Mesothelial cell of epicardium (in vitro differentiated cells): ENCODE measurements at places on chromosomes 3 and 15.

DNA sequence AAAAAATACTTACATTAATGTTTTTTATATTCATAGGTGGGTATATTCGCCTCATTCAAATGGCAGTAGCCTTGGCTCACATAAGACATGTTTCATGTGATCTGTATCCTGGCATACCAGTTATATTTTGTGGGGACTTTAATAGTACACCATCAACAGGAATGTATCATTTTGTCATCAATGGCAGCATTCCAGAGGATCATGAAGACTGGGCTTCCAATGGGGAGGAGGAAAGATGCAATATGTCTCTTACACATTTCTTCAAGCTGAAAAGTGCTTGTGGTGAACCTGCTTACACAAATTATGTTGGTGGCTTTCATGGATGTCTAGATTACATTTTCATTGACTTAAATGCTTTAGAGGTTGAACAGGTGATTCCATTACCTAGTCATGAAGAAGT, 3.5 kb downstream of the PDE12 start:
- no peak for DNase-seq

DNA sequence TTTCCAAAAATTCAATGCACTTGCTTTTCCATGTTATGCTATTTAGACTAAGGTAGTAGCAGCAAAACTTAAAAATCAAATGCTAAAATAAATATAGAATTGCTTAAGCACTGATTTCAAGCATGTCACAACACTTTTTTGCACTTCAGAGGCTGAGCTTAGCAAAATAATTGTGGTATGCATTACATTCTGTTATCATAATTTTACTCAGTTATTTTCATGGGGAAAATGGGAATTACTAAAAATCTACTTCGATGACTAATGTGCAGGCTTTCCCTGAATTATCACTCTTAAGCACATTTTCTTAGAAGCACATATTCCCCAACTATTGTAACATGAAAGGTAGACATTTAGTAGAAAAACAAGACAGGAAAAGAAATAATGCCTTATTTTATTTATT, 322.4 kb upstream of the CBLB start:
- no peak for DNase-seq

DNA sequence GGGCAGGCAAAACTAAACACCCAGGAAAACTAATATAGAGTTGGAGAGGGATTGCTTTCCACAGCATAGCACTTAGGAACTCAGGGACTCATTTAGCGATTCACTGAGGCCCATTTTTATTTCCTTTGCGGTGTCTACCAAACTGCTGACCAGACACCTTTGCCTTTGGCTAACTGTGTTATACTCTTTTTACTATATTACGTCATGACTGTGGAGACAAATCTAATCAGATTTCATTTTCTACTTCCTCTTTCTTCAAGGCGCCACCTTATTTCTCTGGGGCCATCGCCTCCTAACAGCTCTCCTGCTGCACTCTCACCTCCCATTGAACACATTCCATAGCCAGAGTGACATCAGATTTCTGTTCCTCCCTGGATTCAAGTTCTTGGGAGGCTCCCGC, 215.7 kb upstream of the WNT5A start:
- no peak for DNase-seq

- DNase-seq = no peak
Measured at GRCh38 chr3:123330441-123330991, 118.4 kb downstream of the ADCY5 start.

GRCh38 chr3:9748031-9748430, 1.7 kb upstream of the OGG1 start:
- no peak for DNase-seq

DNA sequence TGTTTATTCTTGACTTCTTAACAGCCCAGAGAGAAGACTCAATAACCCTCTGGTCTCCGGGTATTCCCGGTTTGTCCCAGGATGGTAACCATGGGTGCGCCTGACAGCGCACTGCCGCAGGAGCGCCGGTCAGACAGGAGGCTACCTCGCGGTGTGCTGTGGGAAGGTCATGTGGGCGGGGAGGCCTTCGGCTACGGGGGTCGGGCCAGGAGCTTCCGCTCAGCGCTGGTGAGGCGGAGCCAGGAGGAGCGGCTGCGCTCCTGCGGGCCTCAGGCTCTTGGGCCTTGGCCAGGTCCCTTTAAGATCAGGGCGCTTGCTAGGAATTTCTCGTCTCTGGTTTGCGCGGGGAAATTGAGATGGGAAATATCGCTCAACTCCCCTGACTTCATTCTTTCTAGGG, 182.3 kb upstream of the NDN start:
- DNase-seq = no peak

GRCh38 chr3:106529738-106530137, 660.9 kb upstream of the CBLB start:
- DNase-seq = no peak

DNA sequence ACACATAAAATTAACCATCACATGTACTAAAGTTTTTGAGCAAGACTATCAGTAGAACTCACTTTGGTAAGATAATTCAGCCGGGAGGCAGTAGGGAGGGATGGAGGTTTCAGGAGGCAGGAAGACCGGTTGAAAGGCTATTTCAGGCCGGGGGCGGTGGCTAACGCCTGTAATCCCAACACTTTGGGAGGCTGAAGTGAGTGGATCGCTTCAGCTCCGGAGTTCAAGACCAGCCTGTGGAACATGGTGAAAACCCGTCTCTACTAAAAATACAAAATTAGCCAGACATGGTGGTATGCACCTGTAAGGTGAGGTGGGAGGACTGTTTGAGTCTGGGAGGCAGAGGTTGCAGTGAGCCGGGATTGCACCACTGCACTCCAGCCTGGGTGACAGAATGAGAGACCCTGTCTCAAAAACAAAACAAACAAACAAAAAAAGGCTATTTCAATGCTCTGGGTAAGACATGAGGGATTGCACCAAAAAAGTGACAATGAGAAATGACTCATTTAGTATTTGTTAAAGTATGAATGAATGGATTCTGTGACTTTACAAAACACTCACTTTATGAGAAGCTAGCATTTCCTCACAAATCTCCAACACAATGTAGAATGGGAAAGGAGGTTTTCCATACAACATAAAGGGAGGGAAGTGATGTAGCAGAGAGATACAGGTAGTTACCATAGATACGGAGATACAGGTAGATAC, 43.9 kb downstream of the SH3BP5 start:
- DNase-seq = no peak

GRCh38 chr3:134294302-134295280, 43.9 kb upstream of the RYK start:
- DNase-seq = no peak

DNA sequence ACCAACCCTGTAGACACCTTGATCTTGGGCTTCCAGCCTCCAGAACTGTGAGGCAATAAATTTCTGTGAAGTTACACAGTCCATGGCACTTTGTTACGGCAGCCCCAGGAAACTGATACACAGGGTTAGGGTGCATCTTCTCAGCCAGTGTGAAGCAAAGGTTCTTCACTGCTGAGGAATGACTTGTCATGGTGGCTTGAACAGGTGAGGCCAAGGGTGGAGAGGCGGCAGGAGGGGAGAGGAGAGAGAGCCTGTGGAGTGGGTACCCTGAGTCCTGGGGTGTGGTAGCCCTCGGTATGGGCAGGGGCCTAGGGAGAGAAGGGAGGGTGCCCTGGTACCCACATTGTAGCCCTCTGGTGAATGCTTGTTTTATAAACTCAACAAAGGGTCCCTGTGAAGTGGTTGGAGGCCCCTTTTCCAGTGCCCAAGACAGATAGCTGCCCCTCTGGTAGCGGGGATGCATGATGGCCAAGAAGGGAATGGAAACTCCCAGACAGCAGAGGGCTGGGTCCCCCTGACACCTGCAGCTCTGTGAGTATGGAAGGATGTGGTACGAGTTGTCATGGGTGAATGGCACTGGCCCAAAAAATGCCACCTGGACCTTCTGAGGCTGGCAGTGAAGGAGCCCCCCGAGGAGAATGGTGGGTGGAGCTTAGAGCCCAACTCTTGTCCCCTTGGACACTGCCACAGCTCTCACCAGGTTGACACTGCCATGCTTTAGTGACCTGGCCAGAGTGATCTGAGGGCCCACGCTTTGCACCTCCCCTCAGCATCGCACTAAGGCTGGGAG, 49.6 kb downstream of the SPSB4 start:
- DNase-seq = no peak

DNA sequence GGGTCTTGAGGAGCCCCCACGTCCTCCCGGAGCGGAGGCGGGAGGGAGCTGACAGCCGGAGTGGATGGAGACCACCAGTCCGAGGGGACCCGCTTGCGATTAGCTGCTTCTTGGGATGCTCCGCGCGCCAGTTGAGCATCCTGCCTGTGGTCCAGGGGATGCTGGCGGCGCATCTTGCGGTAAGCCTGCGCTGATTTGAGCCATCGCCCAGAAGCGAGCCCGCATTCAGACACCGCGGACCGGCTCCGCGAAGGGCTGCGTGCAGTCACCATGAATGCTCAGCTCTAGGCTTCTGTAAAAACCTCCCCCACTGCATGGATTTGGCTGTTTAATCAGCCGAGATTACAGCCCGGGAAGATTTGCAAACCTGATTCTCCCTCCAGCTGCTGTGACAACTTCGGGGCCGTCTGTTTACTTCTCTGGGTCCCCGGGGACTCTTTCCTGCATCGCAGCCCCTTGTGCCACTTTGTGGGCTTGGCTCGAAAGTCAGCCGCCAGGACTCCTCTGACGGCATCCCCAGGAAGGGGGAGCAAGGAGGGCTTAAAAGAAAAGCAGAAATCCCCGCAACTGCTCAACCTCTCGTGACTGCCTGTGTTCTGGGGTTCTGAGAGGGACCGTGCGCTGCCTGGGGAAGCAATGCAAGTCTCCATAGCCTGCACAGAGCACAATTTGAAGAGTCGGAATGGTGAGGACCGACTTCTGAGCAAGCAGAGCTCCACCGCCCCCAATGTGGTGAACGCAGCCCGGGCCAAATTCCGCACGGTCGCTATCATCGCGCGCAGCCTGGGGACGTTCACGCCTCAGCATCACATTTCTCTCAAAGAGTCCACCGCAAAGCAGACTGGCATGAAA, 171.1 kb downstream of the KCNAB1 start:
- no peak for DNase-seq

- no peak for DNase-seq
Measured at GRCh38 chr15:70258369-70259027, 160.8 kb upstream of the TLE3 start.

DNA sequence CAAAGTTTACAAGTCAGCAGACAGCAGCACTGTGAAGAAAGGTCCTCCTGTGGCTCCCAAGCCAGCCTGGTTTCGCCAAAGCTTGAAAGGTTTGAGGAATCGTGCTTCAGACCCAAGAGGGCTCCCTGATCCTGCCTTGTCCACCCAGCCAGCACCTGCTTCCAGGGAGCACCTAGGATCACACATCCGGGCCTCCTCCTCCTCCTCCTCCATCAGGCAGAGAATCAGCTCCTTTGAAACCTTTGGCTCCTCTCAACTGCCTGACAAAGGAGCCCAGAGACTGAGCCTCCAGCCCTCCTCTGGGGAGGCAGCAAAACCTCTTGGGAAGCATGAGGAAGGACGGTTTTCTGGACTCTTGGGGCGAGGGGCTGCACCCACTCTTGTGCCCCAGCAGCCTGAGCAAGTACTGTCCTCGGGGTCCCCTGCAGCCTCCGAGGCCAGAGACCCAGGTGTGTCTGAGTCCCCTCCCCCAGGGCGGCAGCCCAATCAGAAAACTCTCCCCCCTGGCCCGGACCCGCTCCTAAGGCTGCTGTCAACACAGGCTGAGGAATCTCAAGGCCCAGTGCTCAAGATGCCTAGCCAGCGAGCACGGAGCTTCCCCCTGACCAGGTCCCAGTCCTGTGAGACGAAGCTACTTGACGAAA, 24.2 kb downstream of the STARD5 start:
- no peak for DNase-seq

DNA sequence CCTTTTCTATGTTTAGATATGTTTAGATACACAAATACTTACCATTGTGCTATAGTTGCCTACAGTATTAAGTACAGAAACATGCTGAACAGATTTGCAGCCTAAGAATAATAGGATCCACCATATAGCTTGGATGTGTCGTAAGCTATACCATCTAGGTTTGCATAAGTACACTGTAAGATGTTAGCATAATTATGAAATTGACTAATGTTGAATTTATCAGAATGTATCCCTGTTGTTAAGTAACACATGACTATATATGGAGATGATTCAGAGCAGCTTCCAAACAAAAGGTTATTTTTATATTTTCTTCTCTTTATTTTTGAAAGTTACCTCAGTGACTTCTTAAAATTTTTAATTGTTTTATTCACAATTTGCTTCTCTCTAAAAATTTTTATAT, 2.4 kb downstream of the SLC28A2 start:
- no peak for DNase-seq

- DNase-seq = no peak
Measured at GRCh38 chr3:189298469-189299375, 127.0 kb downstream of the TPRG1 start.
